GM23248 (cell line): ENCODE measurements at places on chromosomes 6 and 20.
A peak's percentile ranks its signal among the peaks of the same experiment; 100 is the strongest.

DNA sequence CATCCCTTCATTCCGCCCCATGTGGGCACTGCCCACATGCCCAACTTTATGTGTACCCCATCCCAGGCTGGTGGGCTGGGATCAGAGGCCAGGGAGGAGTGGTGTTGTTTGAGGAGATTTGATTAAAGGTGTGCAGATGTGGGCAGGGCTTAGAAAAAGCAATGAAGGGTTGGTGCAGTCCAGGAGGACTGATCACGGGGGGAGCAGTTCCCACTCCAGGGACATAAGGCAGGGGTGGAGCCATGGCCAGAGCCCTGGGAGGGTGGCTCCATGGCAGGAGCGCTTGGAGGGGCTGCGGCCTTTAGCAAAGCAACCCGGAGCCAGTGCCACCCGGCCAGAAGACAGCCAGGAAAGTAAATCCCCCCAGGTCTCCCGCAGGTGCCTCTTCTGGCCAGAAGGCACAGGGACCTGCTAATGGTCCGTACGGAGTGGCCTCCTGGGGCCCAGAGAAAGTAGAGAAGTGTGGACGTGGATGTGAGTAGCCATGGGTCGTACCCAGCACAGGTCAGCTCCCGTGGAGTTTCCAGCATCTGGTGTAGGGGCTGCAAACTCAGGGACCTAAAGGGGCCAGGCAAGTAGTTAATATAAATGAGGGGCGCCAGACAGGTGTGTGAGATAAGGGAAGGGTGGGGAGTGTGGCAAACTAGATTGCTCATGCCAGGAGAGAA, 62.1 kb upstream of the APCDD1L start:
- no peak for DNase-seq

DNA sequence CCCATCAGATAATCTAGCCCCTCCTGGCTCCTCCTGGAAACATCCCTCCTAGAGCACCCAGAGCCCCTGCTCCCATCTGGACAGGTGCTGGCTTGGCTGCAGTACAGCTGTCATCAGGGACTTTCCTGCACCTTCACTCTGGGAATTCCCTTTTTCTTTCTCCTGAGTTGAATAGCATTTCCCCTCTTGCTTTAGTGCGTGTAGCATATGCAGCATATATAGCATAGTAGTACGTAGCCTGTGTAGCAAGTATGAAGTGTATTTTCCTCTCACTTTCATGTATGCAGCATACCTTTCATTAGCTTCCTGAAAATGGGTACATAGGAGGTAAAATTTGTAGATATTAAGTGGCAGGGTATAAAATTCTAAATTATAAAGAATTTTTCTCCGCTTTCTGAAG, 352.9 kb downstream of the ESR1 start:
- DNase-seq: no peak

- no peak for DNase-seq
Measured at GRCh38 chr6:133887156-133887879, 1.6 kb upstream of the TCF21 start.

DNA sequence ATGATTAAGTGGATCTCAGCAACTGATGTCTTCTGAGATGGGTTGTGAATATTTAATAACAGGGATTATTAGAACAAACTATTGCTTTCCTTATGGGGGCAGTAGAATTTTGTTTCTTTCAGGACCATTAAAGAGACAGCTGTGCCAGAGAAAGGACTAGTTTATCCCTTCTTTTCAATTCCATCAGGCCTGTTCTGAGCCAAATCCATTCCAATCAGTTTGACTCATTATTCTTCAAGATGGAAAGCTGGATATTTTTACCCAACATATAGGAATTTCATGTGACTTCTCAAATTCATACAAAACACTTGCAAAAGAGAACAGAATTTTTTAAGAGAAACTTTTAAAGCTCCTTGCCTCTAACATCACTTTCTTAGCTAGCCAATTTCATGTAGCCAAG, 722.0 kb upstream of the FLRT3 start:
- DNase-seq: no peak

DNA sequence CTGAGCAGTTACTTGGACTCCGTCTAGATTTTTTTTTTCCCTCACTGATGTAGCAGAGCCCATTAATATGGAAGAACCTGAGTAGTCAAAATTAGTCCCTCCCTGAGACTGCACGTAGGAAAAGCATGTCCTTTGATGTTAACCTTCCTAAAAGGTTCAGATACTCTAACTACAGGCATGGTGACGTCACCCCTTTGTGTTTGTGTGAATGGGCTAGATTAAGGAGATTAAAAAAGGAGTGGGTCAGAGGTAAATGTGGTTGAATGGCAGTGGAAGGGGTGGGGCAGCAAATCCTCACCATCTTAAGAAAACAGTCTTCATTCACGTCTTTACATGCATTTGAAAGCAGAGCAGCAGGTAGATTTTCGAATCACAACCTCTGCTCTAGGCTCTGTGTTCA, 521.1 kb downstream of the TFAP2B start:
- no peak for DNase-seq

DNA sequence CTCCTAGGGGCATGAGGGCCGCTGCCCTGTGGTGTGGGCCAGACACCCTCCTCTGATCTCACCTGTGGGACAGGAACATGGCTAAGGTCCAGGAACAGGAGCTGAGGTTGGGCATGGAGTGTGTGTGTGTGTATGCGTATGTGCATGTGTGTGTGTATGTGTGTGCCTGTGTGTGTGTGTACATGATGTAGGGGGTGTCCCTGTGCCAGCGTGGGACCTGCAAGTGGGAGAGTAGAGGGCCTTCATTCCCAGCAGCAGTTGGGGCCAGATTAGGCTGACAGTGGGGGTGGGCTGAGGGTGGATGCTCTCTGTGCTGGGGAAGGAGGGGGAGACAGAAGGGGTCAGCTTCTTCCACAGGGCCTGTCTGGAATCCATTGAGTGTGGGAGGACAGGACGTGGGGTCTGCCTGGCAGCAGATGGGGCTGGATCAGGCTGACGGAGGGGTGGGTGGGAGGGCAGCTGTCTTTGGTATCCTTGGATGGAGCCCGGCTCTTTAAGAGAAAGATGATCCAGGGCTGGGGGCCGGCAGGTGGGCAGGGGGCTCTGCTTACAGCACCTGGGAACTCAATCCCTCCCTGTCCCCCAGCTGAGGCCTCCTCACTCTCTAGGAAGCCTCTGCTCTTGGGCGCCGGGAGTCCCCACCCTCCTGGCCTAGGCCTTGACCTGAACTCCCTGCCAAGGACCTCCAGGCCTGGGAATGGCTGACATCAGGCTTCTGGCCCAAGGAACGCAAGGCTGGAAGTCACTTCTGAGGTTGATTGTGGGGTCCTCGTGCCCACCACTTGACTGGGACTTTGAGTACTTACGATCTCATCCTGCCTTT, 44.0 kb downstream of the SPDEF start:
- DNase-seq: no peak

DNA sequence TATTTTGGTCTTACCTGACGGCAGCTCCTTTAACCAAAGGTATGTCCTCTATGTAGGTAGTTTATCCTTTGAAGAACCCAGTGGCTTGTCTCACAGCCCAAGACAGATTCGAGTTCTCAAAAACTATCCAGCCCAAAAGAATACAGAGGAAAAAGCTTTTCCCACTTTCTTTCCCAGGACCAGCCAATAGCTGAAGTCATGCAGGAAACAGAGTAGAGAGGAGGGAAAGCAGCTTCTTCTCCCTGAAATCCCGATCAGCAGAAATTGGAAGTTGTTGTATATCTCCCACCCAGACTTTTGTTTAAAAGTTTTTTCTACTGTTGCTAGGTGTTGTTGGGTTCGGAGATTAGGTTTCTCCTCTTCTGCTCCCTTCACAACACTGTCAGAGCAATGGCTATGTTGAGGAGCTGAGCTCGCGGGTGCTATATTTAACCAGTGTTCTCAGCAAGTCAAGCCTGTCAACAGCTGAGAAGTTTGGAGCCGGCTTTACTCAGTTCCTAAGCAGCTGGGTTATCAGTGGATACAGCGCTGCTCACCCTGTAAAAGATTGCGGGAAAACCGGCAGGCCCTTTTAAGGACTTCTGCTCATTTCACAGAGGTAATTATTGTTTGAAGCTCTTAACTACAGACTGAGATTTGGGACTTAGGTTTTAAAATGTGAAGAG, at the start of gene FILIP1:
TSS of gene FILIP1 (minus strand) at position 401 of the 665 bp plus-strand sequence. CDS start 78,828 bp downstream, outside the sequence.
- peak; percentile 28 for DNase-seq

DNA sequence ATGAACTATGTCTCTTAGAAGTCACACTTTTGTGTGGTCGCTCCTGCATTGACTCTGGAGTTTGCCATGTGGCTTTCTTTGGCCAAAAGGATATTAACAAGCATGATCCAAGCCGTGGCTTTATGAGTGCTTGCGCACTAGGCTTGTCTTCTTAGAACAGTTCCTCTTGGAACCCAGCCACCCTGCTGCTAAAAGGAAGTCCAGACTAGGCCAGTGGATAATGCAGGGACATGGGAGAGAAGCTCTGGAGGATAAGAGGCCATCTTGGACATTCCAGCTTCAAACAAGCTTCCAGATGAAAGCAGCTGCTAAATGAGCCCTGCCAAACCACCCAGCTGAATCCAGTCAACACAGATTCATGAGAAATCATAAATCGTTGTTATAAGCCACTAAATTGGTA, 346.4 kb downstream of the CDC5L start:
- no peak for DNase-seq

DNA sequence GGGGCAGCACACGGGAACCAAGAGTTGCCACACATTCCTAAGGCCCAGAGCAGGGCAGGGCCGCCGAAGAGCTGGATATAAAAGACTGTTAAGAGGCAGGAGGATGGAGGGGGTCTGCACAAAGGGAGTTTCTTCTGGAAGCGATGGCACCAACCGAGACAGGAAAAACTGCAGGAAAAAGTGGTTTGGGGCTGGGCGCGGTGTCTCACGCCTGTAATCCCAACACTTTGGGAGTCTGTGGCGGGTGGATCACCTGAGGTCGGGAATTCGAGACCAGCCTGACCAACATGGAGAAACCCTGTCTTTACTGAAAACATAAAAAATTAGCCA, 41.8 kb downstream of the SSR1 start:
- no peak for DNase-seq

- no peak for DNase-seq
Measured at GRCh38 chr20:4869290-4870193, 131.8 kb downstream of the SLC23A2 start.

- DNase-seq: no peak
Measured at GRCh38 chr6:170128811-170129681, 161.8 kb downstream of the DLL1 start.

DNA sequence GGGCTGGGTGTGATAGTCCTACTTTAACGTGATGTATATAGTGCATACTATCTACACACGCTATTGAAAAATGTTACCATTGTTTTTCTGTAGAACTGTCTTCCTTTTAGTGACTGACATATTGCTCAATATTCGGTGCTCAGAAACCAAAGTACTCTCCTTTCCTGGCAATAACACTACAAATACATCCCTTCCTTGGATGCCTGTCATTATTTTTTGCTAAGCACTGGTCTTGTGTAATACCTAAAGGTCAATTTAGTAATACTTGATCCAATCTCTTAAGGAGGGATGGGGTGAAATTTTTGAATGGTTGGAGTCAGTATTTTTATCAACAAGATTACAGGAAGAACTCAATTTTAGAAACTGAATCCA, 23.9 kb downstream of the CNR1 start:
- no peak for DNase-seq

DNA sequence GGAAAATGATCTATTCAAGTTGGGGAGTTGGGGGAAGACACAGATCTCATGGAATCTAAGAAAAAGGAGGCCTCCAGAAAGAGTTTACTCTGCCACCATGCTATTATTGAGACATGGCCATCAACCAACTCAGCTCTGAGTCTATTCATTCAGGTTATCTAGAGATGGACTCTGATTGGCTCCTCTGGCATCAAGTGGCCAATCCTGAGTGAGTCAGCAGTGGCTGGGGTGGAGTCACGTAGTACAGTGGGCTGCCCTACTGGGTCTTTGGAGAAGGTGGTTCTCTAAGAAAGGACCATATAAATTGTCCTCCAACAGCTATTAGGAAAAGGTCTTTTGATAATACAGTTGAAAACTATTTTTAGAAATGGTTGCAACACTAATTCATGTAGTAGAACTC, 42.1 kb downstream of the LYRM2 start:
- no peak for DNase-seq

DNA sequence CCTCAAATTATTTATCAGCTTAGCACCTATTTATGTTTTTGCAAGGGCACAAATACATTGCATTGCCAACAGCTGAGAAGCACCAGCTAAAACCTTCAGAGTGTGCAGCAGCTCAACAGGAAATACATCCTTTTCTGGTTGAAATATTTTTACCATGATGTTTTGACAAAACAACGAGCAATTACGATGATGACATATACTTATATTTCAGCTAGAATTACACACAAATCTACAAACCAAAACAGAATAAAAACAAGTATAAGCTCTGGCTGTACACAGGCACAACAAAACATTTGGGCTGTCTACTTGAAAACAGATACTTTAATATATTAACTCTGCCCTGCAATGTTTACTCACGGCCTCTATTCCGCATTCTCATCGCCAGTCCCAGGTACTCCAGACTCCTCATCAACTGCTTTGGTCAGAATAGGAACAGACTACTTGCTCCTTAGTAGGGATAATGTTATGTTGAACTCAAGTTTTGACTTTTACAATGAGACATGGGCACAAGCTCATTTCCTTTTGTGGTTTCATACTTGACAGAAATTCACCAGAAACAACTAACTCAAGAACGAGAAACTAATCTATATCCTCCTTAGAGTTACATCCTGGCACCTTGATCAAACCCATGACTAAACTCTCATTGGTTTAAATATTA, 377.6 kb downstream of the ESR1 start:
- DNase-seq: peak; percentile 3

GRCh38 chr6:136180704-136181511, 69.2 kb downstream of the MTFR2 start:
- DNase-seq: no peak

DNA sequence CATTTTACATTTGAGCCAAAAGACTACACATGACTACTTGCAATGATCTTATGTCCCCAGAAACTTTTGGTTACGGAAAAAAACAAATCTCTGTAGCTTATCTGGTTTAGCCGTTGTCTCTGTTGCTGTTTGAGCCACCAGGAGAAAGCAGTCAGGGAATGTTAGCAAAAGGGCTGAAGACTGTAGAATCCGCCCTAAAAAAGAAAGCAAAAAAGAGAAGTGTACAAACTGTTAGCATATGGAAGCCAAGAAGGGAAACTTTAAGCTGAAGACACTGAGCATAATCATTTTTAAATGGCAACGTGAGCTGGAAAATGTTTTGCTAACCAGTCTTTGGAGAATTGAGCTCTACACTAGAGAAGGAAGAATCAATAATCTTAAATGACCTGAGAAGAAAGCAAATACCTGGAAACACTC, 69.9 kb upstream of the MYLIP start:
- no peak for DNase-seq

- peak; percentile 14 for DNase-seq
Measured at GRCh38 chr6:39366931-39367618, 44.6 kb upstream of the KCNK16 start.

- DNase-seq: no peak
Measured at GRCh38 chr6:129882510-129883023, 21.5 kb upstream of the TMEM244 start.

- DNase-seq: peak; percentile 76
Measured at GRCh38 chr20:25040438-25040831, 17.5 kb downstream of the ACSS1 start.

GRCh38 chr6:35381132-35381531, 38.8 kb downstream of the PPARD start:
- DNase-seq: peak; percentile 74
